ENCODE measurements at places on chromosomes 7 and 10.

DNA sequence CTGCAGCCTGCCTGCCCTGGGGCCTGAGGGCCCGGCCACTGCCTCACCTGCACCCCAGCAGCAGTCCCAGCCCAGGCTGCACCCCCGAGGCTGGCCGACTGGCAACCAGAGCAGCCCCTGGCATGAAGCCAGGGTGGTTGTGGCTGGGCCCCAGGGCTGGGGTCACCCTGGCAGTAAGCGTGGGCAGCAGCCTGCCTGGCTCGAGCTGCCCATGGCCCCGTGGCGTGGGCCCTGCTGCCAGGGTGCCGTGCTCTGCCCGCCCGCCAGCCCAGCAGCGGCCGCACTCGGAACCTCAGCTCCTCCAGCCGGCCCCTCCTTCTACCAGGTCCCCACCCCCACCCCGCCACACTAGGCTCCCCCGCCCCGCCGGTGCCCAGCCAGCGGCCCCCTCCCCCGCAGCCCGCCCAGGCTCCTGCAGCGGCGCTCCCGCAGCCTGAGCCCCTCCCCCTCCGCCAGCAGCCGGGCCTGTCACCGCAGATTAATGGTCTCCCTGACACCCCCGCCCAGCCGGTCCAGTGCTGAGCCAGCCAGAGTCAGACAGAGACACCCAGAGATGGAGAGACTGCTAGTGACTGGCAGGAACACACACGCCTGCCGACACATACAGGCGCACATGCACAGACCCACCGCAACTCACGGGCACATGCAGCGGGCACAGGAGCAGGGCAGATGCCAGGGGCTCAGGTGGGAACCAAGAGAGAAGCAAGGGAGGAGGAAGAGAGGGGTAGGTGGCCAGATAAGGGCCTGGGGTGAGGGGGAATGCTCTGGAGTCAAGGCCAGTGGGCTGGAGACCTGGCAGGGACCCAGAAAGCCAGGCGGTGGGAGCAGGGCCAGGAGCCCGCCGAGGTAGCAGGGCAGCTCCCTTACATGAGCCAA is 22.4 kb downstream of the KCNH2 start:
- peak overlapping the region; percentile 28 for H3K27ac ChIP-seq
- DNase-seq: peak; percentile 85
- H3K27me3 ChIP-seq: no peaks in the 10 kb centered on the region

- H3K36me3 ChIP-seq: no peaks in the 10 kb centered on the region
- H3K27me3 ChIP-seq: no peaks in the 10 kb centered on the region
- no peak overlapping the region for H3K27ac ChIP-seq
- peaks cover 14% of the 10 kb centered on the region for H3K4me1 ChIP-seq
Measured at GRCh38 chr7:28954946-28955345, 3.2 kb downstream of the TRIL start.

DNA sequence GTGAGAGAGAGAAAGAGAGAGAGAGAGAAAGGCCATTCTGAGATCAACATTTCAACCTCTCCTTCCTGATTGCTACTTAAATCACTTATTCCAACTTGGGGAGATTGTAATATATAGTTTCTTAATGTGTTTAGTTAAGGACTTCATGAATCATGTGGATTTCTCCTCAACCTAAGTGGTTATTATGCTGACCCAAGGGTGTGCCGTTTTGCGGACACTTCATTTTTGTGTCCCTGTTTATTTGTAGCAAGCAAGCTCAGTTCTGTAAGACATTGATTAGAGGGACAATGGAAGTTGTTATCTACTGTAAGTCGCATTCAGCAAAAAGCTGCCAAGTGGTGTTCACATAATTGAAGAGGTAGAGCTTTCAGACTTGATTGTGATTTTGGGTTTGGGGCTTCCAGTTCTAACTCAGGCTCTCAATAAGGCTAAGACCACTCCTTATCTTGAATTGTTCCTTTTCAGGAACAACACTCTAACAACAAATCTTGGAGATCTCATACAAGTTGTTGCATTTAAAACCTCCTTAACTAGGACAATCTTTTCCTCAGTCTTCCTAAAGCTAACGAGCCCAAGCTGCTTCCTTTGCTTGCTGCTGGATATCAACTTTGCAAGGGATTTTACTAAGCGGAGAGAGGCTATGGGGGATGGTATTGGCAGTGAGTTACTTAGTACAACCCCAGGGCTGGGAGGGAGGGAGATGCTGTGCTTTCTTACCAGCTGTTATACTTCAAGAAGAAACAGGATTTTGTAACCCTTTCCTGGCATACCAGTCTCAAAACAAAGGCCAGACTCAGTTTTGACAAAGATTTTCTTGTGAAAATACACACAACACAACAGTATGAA is 19.8 kb upstream of the COL1A2 start:
- DNase-seq: peak; percentile 76
- H3K4me1 ChIP-seq: peaks cover 20% of the 10 kb centered on the region
- no peaks in the 10 kb centered on the region for H3K27me3 ChIP-seq
- H3K27ac ChIP-seq: peak overlapping the region; percentile 65
- H3K36me3 ChIP-seq: no peaks in the 10 kb centered on the region

DNA sequence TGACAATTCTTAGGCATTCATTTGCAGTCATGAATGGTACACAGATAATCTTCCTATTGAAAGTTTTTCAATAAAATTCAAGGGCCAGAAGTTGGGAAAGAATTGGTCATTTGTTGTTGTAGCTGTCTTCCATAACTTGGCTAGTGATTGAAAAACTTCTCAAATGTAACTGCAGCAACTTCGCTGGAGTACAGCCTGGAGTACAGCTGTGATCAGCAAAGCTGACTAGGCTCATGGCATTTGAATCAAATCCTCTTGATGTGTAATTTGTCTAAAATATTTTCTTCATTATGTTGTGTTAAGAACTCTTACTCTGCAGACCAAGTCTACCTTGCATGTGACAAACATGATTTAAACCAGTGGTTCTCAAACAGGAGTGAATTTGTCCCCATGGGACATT is 226.5 kb upstream of the STEAP1 start:
- no peaks in the 10 kb centered on the region for H3K36me3 ChIP-seq
- H3K27ac ChIP-seq: no peak overlapping the region
- no peaks in the 10 kb centered on the region for H3K4me1 ChIP-seq
